CD4-positive, alpha-beta memory T cell (primary cell): ENCODE measurements at places on chromosomes 7 and 10.

- no peak for DNase-seq
These were observed 17.0 kb upstream of the PCBD1 start for GRCh38 chr10:70905071-70906021.

DNA sequence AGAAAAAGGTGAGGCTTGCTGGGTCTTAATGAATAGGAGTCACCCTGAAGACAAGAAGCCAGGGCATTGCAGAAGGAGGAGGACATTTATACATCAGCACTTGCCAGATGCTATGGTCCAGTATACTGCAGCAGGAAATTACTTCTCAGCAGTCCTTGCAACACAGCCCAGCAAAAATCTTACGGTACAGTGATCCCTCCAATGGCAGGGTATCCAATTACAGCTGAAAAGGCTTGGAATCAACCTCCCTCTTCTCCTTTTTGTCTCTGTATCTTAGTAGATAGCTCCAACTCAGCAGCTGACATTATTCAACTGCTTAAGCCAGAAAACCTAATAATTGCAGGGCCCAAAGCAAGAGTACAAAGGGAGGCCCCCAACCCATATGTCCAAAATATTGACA lies 128.3 kb upstream of the COBL start:
- no peak for DNase-seq

DNA sequence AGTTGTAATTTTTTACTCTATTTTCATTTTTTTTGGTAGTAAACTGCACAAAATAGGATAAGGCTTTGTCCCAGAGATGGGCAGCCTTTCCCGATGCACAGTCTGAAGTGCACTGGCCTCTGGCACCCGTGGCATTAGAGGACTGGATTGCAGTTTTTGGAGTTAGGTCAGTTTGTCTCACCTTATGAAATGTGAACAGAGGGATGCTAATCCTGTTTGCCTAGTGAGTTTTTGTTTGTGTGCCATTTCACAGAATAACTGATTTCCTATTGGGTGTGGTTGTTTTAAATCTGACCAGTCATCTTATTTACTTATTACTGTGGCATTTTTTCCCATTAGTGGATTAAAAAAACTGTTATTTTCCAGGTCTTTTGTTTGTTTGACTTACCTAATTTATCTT lies 109.5 kb upstream of the GATA3 start:
- no peak for DNase-seq

GRCh38 chr10:119290301-119291048 lies 83.1 kb downstream of the GRK5 start:
- no peak for DNase-seq

DNA sequence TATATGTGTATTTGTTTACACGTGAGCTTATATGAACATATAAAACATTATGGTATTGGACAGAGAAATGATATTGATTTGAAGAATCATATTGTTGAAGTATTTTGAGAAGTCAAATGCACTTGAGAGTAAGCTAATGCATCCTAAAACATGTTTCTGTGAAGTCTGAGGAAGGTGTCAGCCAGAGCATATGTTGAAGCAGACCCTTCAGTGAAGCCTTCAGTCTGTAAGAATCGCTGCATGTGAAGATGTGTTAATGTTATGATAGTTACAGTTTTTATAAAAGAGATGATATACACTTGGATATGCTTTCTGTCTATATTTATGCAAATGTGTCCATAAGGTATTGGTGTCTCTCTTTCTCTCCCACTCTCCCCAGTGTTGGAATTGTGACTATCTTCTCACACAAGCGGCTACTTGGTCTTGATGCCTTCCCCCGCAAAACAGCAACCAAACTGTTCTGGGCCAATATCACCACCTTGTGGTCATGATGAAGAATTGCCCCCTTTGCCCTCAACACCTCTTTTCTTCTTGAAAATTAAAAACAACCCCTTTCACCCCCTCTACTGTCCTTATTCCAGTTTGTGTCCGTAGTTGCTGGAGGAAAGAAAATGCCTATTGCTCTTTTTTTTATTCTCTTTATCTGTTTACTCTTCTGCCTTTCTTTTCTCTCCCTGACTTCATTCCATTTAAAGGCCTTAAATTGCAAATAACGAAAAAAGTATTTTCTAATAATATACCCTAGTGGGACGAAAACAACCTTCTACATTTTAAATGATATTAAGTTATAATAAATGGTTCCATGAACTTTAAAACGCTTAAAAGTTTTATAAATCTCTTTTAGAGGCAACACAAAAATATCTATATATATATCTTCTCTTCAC lies 64.9 kb downstream of the IKZF1 start:
- peak; percentile 70 for DNase-seq

- DNase-seq: no peak
These were observed 19.5 kb upstream of the FOXL3 start for GRCh38 chr7:270351-270983.

DNA sequence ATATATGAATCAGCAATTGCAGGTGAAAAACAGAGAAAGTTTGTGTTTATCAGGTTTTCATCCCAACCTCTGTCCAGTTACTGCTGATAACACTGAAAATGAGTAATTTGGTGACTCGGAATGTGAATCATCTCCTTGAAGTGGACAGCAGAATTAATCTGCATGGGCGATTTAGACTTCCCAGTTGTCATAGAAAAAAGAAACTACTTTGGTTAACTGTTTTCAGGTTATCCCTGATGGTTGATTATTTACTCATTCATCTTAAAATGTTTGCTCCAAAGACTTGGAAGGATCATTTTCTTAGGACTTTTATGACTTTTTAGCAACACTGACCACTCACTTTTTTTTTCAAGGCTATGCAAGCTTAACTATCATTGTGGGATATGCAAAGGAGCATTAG lies 504.1 kb upstream of the ANKRD30A start:
- DNase-seq: no peak

- DNase-seq: no peak
These were observed 77.6 kb downstream of the ETV1 start for GRCh38 chr7:13911909-13912308.

DNA sequence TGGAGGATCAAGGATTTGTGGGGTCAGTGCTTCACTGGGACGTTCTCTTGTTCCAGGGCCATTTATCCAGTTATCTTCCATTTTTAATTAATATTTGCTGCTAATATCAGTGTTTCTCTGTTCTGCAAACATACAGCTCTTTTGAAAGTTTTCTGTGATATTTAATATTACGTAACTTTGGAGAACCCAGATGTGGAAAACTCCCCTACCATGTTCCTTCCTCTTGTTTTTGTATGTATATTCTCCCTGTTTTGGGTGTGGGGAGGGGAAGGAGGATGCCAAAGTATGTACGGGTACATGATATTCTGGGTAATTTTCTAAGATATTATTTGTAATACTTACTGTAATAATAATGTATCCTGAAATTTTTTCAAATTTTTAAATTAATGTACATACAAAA lies 55.9 kb downstream of the MYO3A start:
- no peak for DNase-seq

- DNase-seq: no peak
These were observed 442.5 kb downstream of the SEMA3D start for GRCh38 chr7:84744385-84744784.

DNA sequence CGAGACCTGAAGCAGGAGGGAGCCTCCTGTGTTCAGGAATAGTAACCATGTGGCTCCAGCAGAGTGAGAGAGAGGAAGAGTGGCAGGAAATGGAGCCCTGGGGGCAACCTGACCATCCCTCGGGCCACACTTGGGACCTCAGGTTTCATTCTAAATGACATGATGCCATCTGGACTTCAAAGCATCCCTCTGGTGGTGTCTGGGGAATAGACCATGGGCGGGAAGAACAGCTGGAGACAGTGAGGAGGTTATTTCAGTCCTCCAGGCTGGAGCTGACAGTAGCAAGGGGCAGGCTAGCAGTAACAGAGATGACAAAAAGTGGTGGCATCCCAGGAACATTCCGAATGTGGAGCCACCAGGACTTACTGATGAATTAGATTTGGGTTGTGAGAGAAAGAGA lies 44.8 kb downstream of the AKR1B1 start:
- DNase-seq: no peak

GRCh38 chr10:95401704-95402469 lies 111.1 kb upstream of the PDLIM1 start:
- no peak for DNase-seq

- DNase-seq: no peak
These were observed 36.0 kb upstream of the ABCB4 start for GRCh38 chr7:87511510-87511909.

DNA sequence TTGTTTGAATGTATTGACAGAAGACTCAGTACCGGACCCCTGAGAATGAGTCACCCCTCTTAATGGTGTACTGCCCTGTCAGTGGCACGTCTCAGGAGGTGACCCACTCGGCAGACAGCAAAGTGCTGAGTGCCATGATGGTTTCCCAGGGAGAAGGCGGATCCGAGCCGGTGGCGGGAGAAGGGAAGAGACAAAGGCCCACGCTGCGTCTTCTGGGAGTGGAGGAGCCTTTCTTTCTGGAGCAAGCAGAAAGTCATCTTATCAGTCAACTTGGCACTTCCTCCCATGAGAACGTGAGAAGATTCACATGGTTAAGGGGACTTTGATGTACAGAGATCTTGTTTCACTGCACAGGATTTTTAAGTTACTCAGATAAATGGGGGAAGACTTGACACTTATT lies 14.6 kb upstream of the PPP2R2D start:
- no peak for DNase-seq

GRCh38 chr10:1360011-1360557 lies 303.9 kb downstream of the WDR37 start:
- DNase-seq: no peak

GRCh38 chr7:101779267-101779666 lies 38.2 kb upstream of the CUX1 start:
- DNase-seq: no peak

GRCh38 chr10:47018026-47018735 lies 107.0 kb downstream of the PTPN20 start:
- no peak for DNase-seq

- no peak for DNase-seq
These were observed 3.4 kb downstream of the CAV1 start for GRCh38 chr7:116528008-116528789.

DNA sequence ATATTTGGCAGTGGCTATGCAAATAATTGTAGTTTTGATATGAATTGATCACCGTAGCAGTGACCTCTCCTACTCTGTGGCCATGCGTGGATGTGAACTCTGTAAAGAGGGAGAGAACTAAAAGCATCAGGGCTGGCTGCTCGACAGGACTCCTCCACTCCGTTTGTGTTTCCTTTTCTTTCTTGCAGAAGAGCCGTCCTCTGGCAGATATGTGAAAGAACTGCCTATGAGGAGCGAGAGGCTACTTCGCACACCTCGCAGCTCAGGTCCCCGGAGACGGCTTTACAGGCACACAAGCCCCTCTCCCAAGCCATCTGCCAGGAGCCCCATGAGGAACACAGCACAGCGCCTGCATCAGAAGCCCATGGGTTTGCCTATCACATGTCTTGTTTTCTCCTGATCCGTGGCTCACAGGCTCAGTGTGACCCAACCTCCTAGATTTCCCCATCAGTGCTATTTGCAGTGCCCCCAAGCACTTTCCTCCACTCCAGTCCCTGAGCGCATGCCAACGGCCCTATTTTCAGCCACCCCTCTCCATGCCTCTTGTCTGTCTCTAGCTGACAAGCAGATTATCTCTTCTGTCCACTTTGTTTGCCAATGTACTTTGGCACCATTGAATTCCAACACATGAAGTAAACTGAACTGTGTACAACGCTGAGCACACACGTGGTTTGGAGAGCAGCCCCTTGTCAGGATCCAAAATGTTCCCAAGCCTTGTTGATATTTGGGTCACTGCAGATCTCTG lies 164.3 kb upstream of the AKR1E2 start:
- DNase-seq: no peak

- DNase-seq: no peak
These were observed 107.2 kb downstream of the MICALL2 start for GRCh38 chr7:1351881-1352625.

GRCh38 chr7:70647801-70648498 lies 484.0 kb upstream of the GALNT17 start:
- DNase-seq: peak; percentile 87

GRCh38 chr7:12674861-12675260 lies 12.6 kb upstream of the ARL4A start:
- DNase-seq: peak; percentile 69

- no peak for DNase-seq
These were observed 48.5 kb upstream of the PHYHIPL start for GRCh38 chr10:59127991-59128390.

- DNase-seq: no peak
These were observed 130.7 kb upstream of the KMT2E start for GRCh38 chr7:104883248-104883717.

- DNase-seq: no peak
These were observed 14.9 kb downstream of the DUSP5 start for GRCh38 chr10:110512461-110513187.

DNA sequence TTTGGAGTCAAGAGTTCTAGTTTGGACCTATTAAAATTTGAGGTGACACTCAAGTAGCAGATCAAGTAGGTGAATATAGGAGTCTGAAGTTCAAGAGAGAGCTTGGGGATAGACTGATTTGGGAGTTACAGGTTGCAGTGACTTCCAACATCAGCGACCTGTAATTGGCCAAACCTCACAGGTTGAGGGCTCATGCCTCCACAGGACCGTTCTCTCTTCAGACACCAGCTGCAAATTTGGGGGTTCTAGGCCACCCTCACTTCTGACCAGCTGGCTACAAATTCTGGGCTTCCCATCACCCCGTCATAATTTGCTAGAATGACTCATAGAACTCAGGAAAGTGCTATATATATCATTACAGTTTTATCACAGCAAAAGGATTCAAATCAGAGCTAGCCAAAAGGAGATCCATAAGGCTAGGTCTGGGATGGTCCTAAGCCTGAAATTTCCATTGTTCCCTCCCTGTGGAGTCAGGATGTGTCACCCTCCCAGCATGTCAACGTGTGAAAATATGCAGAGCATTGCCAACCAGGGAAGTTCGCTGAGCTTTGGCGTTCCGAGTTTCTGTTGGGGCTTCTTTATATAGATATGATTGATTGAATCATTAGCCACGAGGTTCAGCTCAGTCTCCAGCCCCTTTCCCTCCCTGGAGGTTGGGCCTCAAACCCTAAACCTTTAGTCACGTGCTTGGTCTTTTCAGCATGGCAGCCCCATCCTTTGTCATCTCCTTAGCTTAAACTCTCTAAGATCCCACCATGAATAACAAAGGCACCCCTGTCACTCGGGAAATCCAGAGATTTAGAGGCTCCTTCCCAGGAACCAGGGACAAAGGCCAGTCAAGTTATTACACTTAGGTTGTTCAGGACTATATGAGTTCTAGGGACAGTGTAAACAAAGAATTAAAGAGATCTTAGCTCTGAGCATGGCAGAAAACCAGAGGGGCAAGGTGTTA lies 20.7 kb upstream of the ZNF212 start:
- no peak for DNase-seq

DNA sequence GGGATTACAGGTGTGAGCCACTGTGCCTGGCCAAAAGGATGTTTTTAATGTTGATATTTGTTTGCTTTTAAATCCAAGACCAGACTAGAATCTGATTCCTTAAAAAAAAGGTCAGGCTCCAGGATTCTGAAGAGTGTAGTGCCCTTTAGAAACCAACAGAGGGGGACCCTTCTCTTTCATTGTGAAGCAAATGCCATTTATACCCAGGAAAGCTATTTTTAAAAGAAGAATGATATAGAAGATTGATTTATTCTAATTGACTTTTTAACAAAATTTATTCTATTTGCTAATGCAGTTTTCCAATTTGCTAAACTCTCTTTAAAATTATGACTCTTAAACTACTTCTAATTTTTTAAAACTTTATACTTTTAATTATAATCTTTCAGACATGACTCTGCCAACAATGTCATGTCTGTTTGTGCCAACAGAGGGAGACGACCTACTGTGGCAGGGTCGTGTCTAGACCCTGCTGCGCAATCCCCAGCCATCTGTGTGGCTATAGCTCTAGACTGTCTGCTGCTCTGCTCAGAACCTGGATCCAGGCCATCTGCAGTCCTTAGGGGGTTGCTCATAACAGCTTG lies 201.0 kb upstream of the IMMP2L start:
- no peak for DNase-seq

- DNase-seq: no peak
These were observed 43.4 kb upstream of the PDLIM1 start for GRCh38 chr10:95333997-95334804.
